ENCODE measurements at places on chromosomes 16 and 17. TPM values are rescaled to one million over a fixed set of nuclear protein-coding genes. Genes with fewer than 3 reads are reported as not detected.
A peak's percentile ranks its signal among the peaks of the same experiment; 100 is the strongest.

C16orf92 gene
- not detected for total RNA-seq

DPEP2NB gene
- not detected for total RNA-seq

DNA sequence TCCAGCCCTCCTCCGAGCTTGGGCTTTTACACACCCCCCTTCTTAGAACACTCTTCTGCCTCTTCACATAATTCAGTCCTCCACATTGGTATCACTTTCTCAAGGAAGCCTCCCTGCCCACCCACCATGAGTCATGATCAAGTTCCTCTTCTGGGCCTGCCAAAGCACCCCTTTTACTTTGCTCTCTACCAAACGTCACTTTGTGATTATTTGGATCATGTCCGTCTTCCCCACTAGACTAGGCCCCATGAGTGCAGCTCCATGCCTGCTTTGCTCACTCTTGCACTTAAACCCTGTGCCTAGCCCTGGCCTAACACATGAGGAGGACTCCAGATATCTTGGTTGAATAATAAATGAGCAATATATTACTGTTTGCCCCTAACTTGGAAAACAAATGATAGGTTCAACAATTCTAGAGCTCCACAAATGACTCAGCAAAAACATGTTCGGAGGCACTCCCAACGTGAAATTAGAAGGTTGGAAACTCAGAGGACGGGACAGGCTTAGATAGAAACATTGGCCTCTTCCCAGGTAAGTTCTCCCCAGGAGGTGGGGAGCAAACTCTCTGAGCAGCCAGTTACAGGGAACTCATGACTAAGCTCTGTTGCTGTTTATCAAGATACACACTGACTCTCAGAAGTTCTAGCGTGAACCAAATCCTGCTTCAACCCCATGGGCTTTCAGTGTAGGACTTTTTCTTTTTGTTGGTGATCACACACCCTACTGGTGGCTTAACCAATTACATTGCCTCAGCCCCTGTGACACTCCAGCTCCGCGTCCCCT is 28.3 kb downstream of the G6PC1 start:
- no peaks in the 10 kb centered on the region for H3K36me3 ChIP-seq
- H3K4me3 ChIP-seq: no peak overlapping the region
- peak; percentile 46 for DNase-seq
- H3K27ac ChIP-seq: no peak overlapping the region

- H3K4me1 ChIP-seq: peaks cover 7% of the 10 kb centered on the region
- no peaks in the 10 kb centered on the region for H3K27me3 ChIP-seq
- no peak overlapping the region for H3K4me3 ChIP-seq
Measured at GRCh38 chr17:19805006-19805405, 56.9 kb upstream of the ALDH3A1 start.

- DNase-seq: no peak
- no peaks in the 10 kb centered on the region for H3K36me3 ChIP-seq
- peaks cover 11% of the 10 kb centered on the region for H3K27me3 ChIP-seq
- peaks cover 6% of the 10 kb centered on the region for H3K4me1 ChIP-seq
Measured at GRCh38 chr16:49597796-49598195, 224.2 kb downstream of the C16orf78 start.

GRCh38 chr17:78268951-78269905 is 37.8 kb downstream of the TMEM235 start:
- H3K36me3 ChIP-seq: no peaks in the 10 kb centered on the region
- no peak overlapping the region for H3K4me3 ChIP-seq
- H3K27me3 ChIP-seq: peaks cover 14% of the 10 kb centered on the region
- no peak for DNase-seq

DNA sequence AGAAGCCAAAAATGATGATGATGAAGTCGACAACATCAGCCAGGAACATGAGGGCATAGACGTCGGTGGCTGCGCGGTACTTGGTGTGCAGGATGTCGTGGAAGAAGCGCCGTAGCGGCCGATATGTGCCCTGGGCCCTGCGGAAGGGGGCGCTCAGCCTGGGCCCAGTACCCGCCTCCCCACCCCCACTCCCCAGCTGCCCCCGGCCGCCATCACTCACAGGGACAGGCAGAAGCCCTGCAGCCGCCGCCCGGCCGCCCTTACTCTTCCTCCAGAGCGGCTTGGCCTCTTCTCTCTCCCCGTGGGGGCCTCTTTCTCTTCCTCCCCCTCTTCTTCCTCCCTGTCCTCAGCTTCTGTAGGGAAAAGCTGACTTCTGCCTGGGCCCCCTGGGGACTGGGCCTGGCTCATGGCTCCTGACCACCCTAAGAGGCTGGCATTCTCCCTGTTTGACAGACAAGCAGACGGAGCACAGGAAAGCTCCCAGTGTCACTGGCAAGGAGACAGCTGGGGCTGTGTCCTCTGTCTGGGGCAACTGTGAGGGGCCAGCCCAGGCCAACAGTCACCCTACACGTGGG is 14.2 kb downstream of the CTU2 start:
- H3K4me1 ChIP-seq: no peaks in the 10 kb centered on the region
- no peak for DNase-seq
- no peak overlapping the region for H3K27ac ChIP-seq
- H3K36me3 ChIP-seq: peaks cover 49% of the 10 kb centered on the region
